ENCODE measurements at places on chromosomes 5 and 9.

DNA sequence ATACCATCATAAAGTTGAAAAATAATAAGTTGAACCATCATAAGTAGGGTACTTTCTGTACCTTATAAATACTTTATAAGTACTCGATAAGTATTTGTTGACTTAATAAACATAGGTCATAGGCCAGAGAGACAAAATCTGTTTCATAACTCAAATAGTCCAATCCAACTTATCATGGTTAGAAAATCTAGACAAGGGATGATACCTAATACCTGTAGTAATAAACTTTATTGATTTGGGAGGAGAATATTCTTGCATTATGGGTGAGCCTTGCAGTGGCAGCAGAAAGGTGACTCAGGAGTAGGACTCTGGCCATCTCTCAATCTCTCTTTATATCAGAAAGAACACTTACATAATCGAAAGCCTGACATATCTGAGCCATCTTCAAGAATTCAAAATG, 466.8 kb upstream of the GRIN3A start:
- no peak for DNase-seq

DNA sequence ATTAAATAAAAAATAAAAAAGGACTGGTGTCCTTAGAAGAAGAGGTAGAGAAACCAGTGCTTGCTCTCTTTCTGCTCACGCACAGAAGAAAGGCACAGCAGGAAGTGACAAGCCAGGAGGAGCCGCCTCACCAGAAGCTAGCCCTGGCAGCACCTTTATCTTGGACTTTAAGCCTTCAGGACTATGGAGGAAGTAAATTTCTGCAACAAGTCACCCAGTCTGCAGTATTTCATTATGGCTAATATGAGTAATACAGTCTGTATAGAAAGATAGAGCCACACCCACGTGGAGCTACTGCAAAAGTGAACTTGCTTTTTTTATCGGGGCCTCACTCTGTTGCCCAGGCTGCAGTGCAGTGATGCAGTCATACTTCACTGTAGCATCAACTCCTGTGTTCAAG, 68.4 kb downstream of the PDZD2 start:
- DNase-seq, result no peak

GRCh38 chr9:86485359-86485758, 131.1 kb upstream of the TUT7 start:
- no peak for DNase-seq

DNA sequence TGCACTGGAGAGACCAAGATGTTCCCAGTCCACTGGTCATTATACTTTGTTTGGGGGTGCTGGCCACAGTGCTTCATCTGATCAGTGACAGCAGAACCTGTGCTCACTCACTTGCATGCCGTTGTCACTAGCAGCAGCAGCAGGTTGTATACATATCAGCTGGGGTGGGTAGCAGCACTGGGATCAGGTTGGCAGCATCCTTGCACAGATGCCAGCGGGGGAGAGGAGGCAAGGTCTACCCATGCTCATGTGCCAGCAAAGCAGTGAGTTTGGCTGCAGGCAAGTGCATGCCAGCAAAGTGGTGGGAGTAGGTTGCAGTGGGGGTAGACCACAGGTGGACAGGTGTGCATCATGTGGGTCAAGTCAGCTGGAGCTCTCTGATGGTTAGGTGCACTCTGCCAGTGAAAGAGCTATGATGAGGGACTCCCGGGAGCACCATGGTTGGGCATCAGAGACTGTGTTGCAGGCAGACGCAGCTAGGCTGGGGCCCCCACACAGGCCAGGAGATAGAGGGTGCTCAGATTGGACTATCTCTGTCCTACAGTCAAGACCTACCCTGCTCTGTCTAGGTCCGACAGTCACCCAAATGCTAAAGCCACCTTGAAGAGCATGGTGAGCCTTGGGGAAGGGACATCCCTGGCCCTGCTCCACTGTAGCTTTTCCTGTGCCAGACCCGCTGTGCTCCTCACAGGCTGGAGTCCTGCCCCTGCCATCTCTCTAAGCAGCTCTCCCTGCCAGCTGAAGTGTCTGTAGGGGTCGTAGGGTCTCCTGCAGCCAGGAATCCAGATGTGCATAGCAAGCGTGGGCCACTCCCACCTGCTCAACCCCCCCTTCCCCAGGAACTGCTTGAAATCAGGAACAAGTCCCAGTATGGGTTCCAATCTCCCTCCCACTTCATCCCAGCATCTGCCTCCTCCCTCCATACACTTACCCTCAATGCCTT, 119.8 kb downstream of the RNF180 start:
- no peak for DNase-seq

- no peak for DNase-seq
Measured at GRCh38 chr9:100575765-100576386, 2.0 kb upstream of the CAVIN4 start.

DNA sequence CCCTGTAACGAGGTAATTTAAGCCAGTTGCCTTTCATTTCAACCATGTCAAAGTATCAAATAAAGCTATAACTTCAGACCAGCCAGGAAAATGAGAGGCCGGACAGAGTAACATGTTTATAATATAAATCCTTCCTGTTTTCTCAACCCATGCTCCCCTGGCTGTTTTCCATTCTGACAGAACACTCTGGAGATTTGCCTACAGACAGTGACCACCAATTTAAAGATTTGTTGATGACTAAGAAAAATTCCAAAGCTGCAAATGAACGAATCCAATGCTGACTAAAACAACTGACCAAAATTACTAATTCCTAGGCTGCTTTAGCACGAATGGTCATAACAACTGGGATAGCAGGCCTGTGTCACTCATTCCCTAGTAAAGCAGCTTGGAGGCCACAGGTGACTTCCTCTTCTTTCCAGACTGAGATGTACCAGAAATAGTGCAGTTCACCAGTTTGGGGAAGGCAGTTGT, 141.4 kb downstream of the AOPEP start:
- no peak for DNase-seq

GRCh38 chr5:101047181-101047580, 144.1 kb upstream of the ST8SIA4 start:
- DNase-seq, result no peak

- DNase-seq, result no peak
Measured at GRCh38 chr9:134271338-134272301, 54.6 kb upstream of the RXRA start.

- DNase-seq, result no peak
Measured at GRCh38 chr9:70557661-70558369, 143.4 kb upstream of the KLF9 start.

GRCh38 chr5:4924577-4924976, 215.6 kb upstream of the ADAMTS16 start:
- no peak for DNase-seq

- DNase-seq, result no peak
Measured at GRCh38 chr5:34838785-34839714, at the start of gene TTC23L. TSS of gene TTC23L (plus strand) at chr5:34839164. CDS start at chr5:34840672, 1,508 bp downstream.

DNA sequence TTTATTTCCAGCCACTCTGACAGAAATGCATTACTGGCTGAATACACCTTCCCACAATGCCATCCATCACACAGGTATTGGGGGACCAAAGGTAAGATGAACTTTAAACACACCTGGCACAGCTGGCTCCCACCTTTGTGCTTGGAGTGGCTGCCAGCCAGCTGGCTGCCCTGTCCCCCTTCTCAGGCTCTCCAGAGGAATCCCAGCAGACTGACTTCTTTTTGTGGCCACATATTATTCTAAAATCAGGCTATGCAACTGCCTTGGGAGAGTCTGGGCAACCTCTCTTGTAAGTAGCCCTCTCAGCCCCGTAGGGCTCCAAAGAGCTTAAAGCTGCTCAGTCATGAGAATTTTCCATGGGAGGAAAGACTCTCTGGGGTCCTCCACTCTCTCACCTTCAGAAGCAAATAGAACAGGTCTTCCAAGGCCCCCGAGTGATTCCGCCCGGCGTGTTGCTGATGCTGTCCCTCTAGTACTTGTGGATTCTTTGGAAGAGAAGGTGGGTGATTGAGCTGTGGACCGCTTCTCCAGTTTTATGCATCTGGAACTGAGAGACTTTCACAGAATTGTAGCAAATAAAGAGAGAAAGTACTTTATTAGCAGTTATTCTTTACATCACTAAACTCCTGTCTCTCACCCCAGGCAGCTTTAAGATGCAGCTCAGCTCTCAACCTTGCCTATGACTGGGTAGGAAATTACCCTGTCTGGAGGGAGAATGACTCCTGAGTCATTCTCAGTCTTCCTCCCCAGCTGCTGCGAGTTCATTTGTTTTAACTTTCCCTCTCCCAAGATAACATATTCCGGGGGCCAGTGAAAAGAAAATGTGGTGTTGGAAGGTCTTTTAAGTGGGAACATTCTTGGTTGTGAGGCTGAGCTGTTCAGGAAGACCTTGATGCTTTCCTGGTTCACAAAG, 159.4 kb upstream of the PITX1 start:
- no peak for DNase-seq

DNA sequence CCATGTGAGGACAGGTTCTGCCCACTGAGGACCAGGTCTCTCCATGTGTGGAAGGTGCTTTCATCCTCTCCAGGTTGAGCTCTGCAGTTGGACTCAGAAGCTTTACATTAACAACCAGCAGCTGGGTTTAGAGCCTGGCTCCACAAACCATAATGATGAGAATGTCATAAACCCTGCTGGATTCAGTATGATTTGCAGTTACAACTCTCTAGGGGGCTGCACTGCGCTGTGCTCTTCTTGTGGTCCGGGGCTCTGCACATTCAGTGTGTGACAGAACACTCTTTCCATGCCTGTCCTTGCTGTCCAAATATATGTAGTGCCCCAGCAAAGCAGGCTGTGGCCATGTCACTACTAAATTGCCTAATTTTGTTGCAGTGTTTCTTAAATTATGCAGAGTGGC, 334.3 kb downstream of the ICE1 start:
- DNase-seq, result no peak

DNA sequence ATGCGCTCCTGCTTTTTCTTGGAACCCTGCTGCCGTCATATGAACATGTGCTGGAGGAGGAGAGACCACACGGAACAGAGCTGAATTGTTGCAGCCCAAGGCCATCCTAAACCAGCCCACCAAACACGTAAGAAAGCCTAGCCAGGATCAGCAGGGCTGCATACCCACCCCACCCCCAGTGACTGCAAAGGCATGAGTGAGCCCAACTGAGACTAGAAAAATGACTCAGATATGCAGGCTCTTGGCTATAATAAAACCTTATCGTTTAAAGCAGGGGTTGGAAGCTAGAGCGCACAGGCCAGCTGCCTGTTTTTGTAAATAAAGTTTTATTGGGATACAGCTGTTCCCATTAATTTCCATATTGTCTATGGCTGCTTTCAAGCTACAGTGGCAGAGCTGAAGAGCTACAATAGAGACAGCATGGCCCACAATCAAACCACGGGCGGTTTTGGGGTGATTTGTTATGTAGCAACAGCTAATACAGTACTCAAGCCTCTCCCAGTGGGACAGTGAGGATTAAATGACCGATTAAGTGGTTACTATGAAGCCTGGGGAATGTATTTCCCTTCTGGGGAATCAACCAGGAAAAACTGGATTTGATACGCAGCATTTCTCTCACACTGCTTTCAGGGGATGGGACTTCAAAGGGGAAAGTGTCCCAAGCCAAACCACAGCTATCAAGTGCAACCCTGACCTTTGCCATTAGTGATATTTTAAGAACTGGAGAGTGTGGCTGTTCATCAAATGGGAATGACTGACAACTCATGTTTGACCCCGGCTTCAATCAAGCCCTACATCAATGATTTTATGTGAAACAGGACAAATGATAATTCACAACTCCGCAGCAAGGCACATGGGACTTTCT, 6.3 kb downstream of the SHB start:
- no peak for DNase-seq

DNA sequence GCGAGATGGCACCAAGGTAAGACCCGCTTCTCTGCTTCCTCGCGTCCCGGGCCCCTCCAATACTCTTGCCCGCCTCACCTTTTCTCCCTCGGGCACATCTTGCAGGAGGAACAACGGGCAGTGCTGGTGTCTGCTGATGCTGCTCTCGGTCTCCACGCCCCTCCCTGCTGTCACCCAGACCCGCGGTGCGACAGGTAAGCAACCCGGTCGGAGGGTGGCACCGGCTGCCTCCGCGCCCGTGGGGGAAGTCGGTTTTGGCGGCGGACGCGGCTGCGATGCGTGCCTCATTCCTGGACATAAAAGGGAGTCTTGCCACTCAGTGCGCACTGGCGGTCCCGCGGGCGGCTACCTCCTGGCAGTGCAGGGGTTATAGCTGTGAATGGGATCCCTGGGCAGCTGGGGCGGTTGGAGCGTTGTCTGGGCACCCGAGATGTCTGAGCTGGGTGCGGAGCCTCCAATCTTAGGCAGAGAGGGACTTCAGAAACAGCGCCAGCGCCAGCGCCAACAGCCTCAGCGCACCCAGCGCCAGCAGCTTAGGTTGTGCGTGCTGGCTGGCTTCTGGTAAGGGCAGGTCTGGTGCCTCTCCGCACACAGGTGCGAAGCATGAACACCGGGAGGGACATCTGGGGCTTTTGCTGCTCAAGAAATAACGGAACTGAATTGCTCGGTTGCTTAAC, 488 bp downstream of the COL15A1 start:
- DNase-seq, result no peak

GRCh38 chr9:12784461-12785259, 9.8 kb downstream of the LURAP1L start:
- no peak for DNase-seq

DNA sequence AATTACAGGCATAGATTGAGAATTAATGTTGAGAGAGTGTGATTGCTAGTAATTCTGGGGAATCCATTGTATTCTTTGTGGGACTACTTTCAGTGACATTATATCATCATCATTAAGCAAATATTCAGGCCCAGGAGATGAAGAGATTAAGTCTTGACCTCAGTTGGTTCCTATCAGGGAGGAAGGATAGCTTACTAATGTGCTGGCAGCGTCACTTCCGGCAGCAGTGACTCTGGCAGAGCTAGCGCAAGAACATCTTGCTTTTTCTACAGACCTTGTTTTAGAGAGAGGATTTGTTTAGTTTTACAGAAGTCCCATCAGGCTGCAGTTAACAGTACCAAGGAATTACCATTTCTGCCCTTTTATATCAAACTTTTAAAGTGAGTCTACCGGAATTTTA, 20.3 kb downstream of the OSTF1 start:
- DNase-seq, result no peak

DNA sequence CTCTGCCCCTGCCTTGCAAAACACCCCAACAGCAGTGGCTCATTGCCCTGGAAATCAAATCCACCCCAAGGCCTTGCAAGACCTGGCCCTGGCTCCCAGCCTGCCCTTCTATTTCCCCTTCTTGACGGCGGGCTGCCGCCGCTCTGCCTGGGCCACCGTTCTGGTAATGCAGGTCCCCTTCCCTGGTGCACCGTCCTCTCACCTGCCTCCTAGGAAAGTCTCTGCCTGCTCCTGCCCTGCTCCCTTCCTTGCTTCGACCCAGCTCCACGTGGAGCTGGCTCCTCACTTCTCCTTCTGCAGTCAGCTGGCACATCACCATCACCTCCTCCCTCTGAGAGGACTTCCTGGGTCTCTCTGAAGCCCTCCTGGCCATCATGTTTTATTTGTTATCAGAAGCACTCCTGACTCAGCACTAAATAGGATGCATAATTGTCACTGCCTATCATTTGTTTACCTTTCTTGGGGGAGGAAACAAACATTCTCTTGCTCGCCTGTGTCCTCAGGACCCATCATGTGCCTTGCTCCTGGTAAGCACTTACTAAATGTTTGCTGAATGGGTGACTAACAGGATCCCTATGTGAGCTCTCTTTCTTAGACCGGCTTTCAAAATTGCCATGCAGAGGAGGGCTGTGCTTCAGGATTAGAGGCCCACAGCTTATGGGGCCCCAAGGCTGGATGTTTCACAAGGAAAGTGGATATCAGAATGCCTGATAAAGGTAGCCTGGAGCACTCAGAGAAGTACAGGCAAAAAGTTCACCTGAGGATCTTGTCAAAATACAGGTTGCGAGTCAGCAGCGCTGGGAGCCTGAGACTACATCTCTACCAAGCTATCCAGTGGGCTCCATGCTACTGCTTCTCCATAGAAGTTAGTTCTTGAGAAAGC, 19.6 kb upstream of the C5orf47 start:
- DNase-seq, result no peak

GRCh38 chr9:85653153-85653552, 88.6 kb downstream of the AGTPBP1 start:
- no peak for DNase-seq

All from GDM1 (cell line).